ENCODE measurements at places on chromosomes 7 and 10.

DNA sequence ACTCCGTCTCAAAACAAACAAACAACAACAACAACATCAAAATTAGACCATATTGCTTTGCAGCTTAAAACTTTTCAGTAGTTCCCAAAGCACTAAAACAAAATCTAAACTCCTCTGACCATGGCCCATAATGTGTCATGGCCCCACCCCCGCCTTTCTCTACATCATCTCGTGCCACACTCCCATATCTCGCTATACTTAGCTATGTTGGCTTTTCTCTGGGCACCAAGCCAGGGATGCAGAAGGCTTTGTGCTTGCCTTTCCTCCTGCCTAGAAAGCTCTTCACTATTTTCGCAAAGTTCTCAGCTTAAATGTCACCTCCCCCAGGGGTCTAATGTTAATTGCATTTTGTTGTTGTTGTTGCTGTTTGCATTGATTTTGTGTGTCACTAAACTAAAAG lies 15.1 kb upstream of the SLC16A12 start:
- DNase-seq = no peak

DNA sequence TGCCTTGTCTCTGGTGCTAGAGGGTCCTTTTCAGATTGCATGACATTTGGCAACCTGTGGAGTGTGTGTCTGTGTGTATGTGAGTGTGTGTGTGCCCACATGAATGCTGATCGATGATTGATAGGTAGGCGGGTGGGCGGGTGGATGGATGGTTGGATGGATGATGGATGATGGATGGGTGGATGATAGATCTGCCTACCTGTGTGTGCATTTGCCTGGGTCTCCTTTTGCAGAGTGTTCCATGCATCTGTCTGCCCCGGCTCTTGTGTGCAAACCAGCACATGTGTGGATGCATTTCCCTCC lies 99.8 kb downstream of the RGS10 start:
- DNase-seq = no peak

GRCh38 chr7:28105234-28105633 lies 75.4 kb downstream of the JAZF1 start:
- no peak for DNase-seq

GRCh38 chr10:122286867-122287266 lies 15.8 kb downstream of the BTBD16 start:
- no peak for DNase-seq

GRCh38 chr7:41964183-41964753 lies 261.4 kb upstream of the INHBA start:
- no peak for DNase-seq

DNA sequence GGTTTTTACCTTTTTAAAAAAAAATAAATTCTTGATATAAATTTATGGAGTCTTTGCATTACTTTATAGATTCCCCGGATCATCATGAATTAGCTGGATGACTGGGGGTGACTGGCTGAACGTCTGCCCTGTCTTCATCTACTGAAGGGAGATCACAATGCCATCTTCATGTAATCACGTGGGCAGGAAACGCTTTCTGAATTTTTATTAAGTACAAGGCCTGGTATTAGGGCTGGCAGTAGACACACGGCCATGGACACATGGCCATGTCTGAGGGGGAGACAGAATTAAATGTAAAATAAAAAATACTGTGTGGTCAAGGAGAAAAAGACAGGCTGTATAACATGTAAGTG lies 111.2 kb downstream of the VIPR2 start:
- no peak for DNase-seq

- DNase-seq = no peak
These were observed 3.5 kb upstream of the HKDC1 start for GRCh38 chr10:69216577-69217118.

- no peak for DNase-seq
These were observed 12.1 kb downstream of the KBTBD2 start for GRCh38 chr7:32879460-32879859.

- DNase-seq = no peak
These were observed 124.4 kb downstream of the PON1 start for GRCh38 chr7:95199779-95200558.

GRCh38 chr7:80922253-80923049 lies 3.6 kb upstream of the SEMA3C start:
- DNase-seq = no peak

DNA sequence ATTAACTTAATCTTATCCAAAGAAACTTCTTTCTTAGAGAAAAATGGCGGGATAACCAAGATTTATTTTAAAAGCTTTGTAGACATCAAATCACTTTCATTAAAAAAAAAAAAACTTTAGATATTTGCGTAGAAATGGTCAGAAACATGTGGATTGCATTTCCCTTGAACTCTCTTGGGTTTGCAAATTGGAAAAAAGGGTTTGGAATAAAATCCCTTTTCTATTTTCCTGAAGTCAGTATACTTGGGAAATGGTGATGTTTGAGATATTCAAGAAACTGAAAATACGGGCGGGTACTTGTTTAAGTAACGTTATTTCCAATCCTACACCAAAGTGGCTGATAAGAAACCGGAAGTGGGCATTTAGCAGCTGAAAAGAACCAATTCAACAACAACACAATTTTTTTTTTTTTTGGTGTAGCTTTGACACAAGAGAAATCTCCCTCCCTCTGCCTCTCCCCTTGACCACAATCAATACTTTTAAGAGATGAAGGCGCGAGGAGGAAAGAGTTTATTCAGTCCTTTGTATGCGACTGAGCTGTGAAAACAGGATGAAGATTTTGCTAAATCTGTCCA lies 13.7 kb upstream of the GFRA1 start:
- no peak for DNase-seq

DNA sequence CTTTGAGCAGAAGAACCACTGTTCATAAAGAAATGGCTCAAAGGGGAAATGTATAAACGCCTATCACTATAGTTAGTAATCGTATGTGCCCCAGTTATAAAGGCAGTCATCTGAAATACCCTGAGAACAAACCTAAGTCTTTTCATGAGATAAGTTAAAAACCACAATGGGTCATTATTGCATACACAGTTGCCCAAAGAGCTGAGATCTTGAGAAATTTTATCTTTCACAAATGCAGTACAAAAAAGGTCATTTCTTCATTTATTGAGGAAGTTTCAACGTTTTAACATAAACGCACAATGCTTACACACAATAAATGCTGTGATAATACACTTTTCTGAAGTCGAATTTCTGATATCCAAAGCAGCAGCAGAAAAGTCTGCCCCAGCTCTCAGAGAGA lies 114.4 kb downstream of the MICU1 start:
- DNase-seq = no peak

GRCh38 chr10:74683621-74684364 lies 142.6 kb upstream of the KAT6B start:
- DNase-seq = no peak

DNA sequence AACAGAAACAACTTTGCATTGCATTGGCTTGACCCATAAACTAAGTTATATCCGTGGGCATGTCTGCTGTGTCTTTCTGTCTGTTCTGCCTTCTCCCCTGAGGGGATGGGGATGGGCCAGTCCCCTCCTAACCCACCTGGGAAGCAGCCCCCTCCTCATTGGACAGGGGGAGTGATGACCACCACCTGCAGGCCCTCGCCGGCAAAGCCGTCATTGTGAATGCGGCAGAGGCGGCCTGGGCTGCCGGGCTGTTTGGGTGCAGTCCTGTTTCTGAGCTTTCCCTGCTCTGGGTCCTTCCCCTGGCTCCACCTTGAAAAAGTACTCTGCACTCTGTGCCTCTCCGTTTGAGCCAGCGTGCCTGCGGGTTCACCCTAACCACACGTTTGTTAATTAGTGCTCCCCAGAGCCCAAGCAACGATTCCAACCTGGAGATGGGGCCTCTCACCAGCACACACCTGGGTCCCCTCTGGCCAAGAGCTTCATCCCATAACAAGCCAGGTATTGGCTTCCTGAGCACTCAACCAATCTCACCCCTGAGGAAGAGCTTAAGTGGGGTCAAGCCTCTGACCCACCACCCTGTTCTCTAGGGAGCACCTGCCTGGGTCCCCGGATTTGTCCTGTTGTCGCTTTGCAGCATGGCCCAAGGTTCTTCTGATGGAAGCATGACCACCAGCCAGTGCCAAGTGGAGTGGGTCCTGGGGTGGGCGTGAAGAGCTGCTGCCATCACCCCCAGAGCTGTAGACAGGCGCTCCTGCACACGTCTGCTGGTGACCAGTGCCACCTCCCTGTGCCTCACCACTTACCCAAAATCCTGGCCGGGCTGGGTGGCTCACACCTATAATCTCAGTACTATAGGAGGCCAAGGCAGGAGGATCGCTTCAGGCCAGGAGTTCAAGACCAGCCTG lies 39.4 kb upstream of the ZMIZ2 start:
- DNase-seq = no peak

GRCh38 chr7:26284995-26285632 lies 6.5 kb upstream of the SNX10 start:
- DNase-seq = no peak

GRCh38 chr7:142885311-142886230 lies at the start of gene TRPV6:
Gene TRPV6 (minus strand): TSS chr7:142885745.
- no peak for DNase-seq

- no peak for DNase-seq
These were observed 25.4 kb downstream of the NAPEPLD start for GRCh38 chr7:103123529-103123928.

DNA sequence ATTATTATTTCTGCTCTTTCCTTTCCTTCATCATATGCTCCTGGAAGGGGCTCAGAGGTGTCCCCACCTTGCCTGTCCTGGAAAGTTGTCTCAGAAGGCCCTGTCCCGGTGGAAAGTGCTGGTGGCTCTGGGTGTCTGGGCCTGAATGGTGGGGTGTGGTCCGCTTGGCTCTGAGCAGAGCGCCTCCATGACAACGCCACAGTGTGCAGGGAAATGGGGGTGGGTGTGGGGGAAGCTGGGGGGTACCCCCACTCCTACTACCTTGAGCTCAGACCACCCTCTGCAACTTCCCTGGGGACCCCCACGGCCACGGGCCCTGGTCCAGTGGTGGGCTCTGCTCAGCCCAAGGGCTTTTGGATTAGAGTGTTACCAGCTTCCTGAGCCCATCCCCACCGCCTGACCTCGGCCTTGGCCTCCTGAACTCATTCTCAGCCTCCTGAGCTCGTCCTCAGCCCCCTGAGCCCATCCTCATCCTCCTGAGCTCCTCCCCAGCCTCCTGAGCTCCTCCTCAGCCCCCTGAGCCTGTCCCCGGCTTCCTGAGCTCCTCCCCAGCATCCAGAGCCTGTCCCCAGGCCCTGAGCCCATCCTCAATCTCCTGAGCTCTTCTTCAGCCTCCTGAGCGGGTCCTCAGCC lies 106.4 kb upstream of the FAM20C start:
- DNase-seq = no peak

DNA sequence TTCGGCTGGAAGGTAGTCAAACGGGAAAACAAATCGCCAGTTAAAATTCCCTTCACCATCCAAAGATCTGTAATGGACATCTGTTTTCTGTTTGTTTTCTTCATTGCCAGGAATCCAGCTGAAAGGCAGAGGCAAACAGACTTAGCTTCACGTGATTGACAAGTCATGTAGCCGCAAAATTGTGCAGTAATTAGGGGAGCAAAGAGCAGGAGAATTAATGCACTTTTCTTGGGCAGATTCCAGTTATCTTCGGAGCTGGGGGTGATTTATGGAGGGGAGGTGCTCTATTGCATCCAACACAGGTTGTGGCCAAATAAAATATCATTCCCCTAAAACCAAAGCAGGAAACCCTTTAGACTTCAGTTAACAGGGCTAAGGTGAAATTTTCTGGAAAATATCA lies 162.2 kb downstream of the MYOF start:
- DNase-seq = no peak

DNA sequence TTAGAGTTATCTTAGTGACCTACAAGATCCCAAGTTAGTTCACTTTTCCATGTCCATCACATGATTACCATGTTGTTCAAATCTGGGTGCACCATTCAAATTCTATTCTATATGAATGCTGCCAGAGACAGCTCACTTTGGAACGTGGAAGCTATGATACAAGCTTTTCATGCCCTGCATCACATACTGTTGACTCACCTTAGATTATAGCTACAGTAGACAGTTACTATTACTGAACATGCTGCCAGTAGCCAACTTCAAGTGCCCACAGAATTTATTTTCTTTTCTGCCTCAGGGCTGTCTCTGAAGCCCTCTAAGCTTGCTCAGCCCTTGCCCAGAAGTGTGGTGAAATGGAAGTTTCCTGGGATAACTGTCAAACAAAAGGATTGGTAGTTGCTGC lies 231.1 kb downstream of the GPR158 start:
- no peak for DNase-seq

- DNase-seq = no peak
These were observed 33.5 kb upstream of the VPS41 start for GRCh38 chr7:38942431-38943051.

DNA sequence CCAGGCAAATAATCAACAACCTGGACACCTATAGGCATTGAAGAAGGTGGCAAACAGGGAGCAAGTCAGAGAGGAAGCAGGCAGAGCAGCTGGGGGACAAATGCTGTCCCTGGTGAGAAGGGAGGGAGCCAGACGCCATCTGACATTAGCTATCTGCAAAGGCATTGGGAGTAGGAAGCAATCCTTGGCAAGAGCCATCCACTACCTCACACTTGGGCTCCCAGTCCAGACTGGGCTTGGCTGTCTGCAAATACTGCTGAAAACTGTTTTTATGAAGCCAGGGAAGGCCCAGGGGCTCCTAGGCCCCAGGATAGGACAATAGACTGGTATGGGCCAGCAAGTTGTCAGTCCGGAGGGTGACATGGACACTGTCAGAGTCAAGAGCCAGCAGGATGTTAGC lies 132.5 kb downstream of the SORBS1 start:
- DNase-seq = no peak

DNA sequence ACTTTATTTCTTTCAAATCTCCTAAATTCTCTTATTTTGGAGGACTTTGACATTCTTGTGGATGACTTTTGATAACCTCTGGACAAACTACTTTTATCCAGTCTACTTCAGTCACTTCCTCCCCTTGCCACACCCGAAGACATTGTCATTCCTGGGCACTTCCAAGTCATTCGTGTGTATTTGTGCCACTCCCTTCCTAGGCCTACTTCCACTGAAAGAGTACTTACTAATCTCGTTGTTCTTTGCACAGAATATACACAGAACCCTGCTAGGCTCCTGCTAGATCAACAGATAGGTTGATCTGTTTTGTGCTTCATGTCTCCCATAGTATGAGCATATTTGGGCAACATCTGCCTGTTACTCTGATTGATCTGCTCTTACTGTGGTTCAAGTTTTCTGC lies 355.4 kb downstream of the HGF start:
- DNase-seq = no peak

GRCh38 chr10:125050383-125050782 lies 108.5 kb downstream of the ZRANB1 start:
- no peak for DNase-seq

DNA sequence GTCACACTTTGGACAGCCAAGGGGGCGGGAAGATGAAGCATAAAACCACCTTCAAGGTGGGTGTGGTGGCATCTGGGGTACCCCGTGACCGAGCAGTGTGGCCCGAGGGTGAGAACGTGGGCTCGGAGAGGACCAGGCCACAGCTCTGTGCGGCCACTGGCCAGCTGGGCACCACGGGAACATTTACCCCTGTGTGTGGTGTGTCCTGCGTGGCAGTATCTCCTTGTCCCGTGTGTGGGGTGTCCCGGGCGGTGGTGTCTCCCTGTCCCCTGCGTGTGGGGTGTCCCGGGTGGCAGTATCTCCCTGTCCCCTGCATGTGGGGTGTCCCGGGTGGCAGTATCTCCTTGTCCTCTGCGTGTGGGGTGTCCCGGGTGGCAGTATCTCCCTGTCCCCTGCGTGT lies 570.3 kb downstream of the DNAJB6 start:
- no peak for DNase-seq
